ENCODE measurements at places on chromosomes 16 and 17. TPM values are rescaled to one million over a fixed set of nuclear protein-coding genes. Genes with fewer than 3 reads are reported as not detected.

BRICD5 gene
- 10.0 TPM for total RNA-seq

SPATA20 gene
- total RNA-seq = 68.7 TPM

ZPBP2 gene
- total RNA-seq = not detected

ST6GALNAC1 gene
- 3.8 TPM for total RNA-seq

NPLOC4 gene
- 86.4 TPM for total RNA-seq

C17orf50 gene
- total RNA-seq = not detected

TEX2 gene
- 55.4 TPM for total RNA-seq

SEPTIN12 gene
- not detected for total RNA-seq

HP gene
- total RNA-seq = 80.3 TPM

HEATR9 gene
- total RNA-seq = not detected

LAT gene
- total RNA-seq = 1.6 TPM

PRR35 gene
- total RNA-seq = not detected

SETD1A gene
- total RNA-seq = 11.0 TPM

NPIPB9 gene
- total RNA-seq = 0.30 TPM

PARD6A gene
- 3.7 TPM for total RNA-seq

ALOX15 gene
- total RNA-seq = 4.5 TPM

PIK3R6 gene
- 1.4 TPM for total RNA-seq

ARL2BP gene
- total RNA-seq = 60.3 TPM

PSMD7 gene
- total RNA-seq = 129 TPM

DNAAF1 gene
- not detected for total RNA-seq

LRRC37A gene
- 1.5 TPM for total RNA-seq

NPIPA1 gene
- total RNA-seq = 46.3 TPM

SLC47A2 gene
- total RNA-seq = not detected

CD79B gene
- total RNA-seq = 5.7 TPM

MRPS7 gene
- total RNA-seq = 132 TPM

NPIPA3 gene
- 2.3 TPM for total RNA-seq

ETV4 gene
- 0.37 TPM for total RNA-seq

OTOP2 gene
- total RNA-seq = not detected

SLC38A8 gene
- 2.0 TPM for total RNA-seq

MYH2 gene
- 0.10 TPM for total RNA-seq

SLC16A11 gene
- 0.47 TPM for total RNA-seq

CCL17 gene
- not detected for total RNA-seq

ANKRD40CL gene
- not detected for total RNA-seq

SLC35G6 gene
- not detected for total RNA-seq

TRIM25 gene
- total RNA-seq = 19.5 TPM

CFAP97D1 gene
- not detected for total RNA-seq

SCN4A gene
- total RNA-seq = 0.32 TPM
